ENCODE measurements at places on chromosomes 5 and 9. TPM values are rescaled to one million over a fixed set of nuclear protein-coding genes. Genes with fewer than 3 reads are reported as not detected.

- no peak overlapping the region for H3K27ac ChIP-seq
- H3K36me3 ChIP-seq = no peaks in the 10 kb centered on the region
- no peaks in the 10 kb centered on the region for H3K27me3 ChIP-seq
- H3K4me1 ChIP-seq = peaks cover 18% of the 10 kb centered on the region
Observed at GRCh38 chr5:173968154-173968797, 20.7 kb upstream of the C5orf47 start.

DNA sequence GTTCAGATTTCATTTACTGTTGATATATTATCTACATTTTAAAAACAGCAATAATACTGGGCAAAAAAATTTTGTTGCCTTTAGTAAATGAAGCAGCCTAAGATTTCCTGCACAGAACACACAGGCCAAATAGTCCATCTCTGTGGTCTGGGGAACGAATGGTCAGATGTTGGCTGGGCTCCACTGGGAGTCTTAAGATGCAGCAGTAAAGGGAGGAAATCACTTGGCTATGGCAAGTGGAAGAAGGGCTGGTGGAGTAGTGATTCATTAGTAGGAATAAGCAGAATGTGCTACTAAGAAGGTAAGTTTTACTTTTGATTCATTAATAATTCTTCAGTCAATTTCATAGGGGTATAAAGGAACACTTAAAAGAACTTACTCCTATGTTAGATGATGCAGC is 91.1 kb upstream of the ARRDC3 start:
- H3K4me3 ChIP-seq = no peak overlapping the region
- no peaks in the 10 kb centered on the region for H3K27me3 ChIP-seq
- DNase-seq = no peak
- no peaks in the 10 kb centered on the region for H3K4me1 ChIP-seq

DNA sequence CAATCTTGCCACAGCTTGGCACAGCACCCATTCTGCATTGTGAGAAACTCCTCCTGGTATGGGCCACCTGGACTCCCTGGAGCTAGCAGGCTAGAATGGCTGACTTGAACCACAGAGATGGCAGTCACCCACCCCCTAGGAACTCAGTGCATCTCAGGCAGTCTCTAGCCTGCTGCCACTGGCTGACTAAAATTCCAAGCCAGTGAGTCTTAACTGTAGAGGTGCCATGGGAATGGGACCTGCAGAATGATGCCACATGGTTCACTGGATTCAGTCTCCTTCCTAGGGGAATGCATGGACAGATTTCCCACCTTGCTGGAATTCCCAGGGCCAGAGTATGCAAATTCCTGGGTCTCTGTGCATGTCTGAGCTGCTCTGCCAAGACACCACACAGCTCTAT is 382.9 kb downstream of the MAN2A1 start:
- no peak for DNase-seq
- H3K36me3 ChIP-seq = no peaks in the 10 kb centered on the region
- H3K27ac ChIP-seq = no peak overlapping the region
- H3K4me1 ChIP-seq = no peaks in the 10 kb centered on the region

- no peaks in the 10 kb centered on the region for H3K27me3 ChIP-seq
- no peaks in the 10 kb centered on the region for H3K36me3 ChIP-seq
- peak overlapping the region; percentile 83 for H3K4me3 ChIP-seq
- peak overlapping the region; percentile 99 for H3K27ac ChIP-seq
Observed at GRCh38 chr9:95007226-95007869, 280.8 kb downstream of the AOPEP start.

GRCh38 chr9:128822407-128823042 is 4.2 kb downstream of the ENDOG start:
- H3K27ac ChIP-seq = no peak overlapping the region
- H3K36me3 ChIP-seq = peaks cover 64% of the 10 kb centered on the region
- H3K27me3 ChIP-seq = no peaks in the 10 kb centered on the region
- H3K4me1 ChIP-seq = peaks cover 21% of the 10 kb centered on the region
- no peak for DNase-seq

- H3K4me3 ChIP-seq = no peak overlapping the region
- no peaks in the 10 kb centered on the region for H3K4me1 ChIP-seq
- no peak overlapping the region for H3K27ac ChIP-seq
Observed at GRCh38 chr9:124054582-124055227, 43.1 kb downstream of the LHX2 start.

GRCh38 chr5:97167435-97167834 is 15.6 kb downstream of the RIOK2 start:
- no peak overlapping the region for H3K4me3 ChIP-seq
- no peak overlapping the region for H3K27ac ChIP-seq
- no peaks in the 10 kb centered on the region for H3K27me3 ChIP-seq
- peaks cover 67% of the 10 kb centered on the region for H3K36me3 ChIP-seq

- no peak overlapping the region for H3K4me3 ChIP-seq
- H3K36me3 ChIP-seq = no peaks in the 10 kb centered on the region
- H3K4me1 ChIP-seq = peaks cover 3% of the 10 kb centered on the region
- no peaks in the 10 kb centered on the region for H3K27me3 ChIP-seq
- no peak overlapping the region for H3K27ac ChIP-seq
Observed at GRCh38 chr5:142079306-142079721, 29.3 kb upstream of the NDFIP1 start.

- DNase-seq = no peak
- no peaks in the 10 kb centered on the region for H3K27me3 ChIP-seq
- peaks cover 87% of the 10 kb centered on the region for H3K36me3 ChIP-seq
- H3K4me3 ChIP-seq = no peak overlapping the region
- H3K27ac ChIP-seq = no peak overlapping the region
- no peaks in the 10 kb centered on the region for H3K4me1 ChIP-seq
Observed at GRCh38 chr9:26925609-26926008, 21.4 kb downstream of the PLAA start.

- H3K27me3 ChIP-seq = no peaks in the 10 kb centered on the region
- DNase-seq = no peak
- H3K4me1 ChIP-seq = peaks cover 20% of the 10 kb centered on the region
Observed at GRCh38 chr5:180862645-180863044, 1.6 kb upstream of the ZFP62 start.

DNA sequence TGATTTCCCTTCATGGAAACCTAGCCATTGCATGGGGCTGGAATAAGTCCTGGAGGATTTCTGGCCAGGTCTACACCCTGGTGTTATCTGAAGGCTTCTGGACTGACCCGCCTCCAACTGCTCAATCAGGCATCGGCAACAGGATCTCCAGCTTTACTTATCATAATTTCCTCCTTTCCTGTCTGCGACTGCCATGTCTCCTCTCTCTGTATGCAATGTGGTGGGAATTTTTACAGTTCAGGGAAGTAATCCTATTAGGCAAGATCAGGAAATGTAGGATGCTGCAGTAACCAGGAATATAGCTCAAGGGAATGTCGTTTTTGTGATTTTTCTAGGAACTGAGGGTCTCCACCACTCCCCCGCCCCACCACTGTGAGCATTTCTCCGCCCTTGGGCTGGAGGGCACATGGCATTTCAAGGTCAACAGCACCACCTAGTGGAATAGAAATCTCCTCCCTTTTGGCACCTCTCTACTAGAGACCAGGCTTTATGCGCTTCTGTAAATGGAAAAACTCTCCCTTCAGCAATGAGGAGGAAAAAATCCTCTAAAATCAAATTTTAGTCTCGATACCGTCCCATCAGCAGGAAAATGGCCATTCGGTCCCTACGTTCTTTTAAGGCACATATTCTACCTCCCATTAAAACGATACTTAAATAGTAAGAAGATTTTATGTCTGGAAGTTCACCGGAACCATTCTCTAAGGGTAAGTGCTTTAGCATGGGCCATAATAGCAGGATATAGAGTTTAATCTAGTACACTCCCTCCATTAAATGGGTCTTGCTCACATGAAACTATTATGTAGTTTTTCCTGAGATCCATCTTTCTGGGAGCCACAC is 93.0 kb downstream of the YTHDC2 start:
- no peaks in the 10 kb centered on the region for H3K27me3 ChIP-seq
- no peak overlapping the region for H3K4me3 ChIP-seq
- no peaks in the 10 kb centered on the region for H3K4me1 ChIP-seq
- no peaks in the 10 kb centered on the region for H3K36me3 ChIP-seq
- H3K27ac ChIP-seq = no peak overlapping the region
- no peak for DNase-seq

- peaks cover 3% of the 10 kb centered on the region for H3K27me3 ChIP-seq
- H3K27ac ChIP-seq = no peak overlapping the region
- no peak overlapping the region for H3K4me3 ChIP-seq
- no peak for DNase-seq
- no peaks in the 10 kb centered on the region for H3K4me1 ChIP-seq
Observed at GRCh38 chr5:153974813-153975163, 63.9 kb downstream of the FAM114A2 start.

DNA sequence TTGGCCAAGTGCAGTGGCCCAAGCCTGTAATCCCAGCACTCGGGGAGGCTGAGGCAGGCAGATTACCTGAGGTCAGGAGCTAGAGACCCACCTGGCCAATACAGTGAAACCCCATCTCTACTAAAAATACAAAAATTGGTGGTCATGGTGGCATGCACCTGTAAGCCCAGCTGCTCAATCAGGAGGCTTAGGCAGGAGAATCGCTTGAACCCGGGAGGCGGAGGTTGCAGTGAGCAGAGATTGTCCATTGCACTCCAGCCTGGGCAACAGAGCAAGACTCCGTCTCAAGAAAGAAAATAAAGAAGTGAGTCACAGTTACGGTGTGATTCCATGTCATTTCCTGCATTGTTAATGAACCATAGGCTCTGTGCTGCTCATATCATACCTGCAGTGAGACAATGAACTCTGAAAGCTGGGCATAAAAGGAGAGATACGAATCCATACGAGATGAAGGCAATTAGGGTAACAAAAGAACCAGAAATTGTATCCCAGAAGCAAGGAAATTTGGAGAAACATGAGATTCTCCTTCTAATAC is 44.6 kb downstream of the TIMD4 start:
- H3K27me3 ChIP-seq = no peaks in the 10 kb centered on the region
- H3K36me3 ChIP-seq = no peaks in the 10 kb centered on the region
- H3K4me1 ChIP-seq = no peaks in the 10 kb centered on the region
- no peak overlapping the region for H3K4me3 ChIP-seq

- peaks cover 3% of the 10 kb centered on the region for H3K4me1 ChIP-seq
- no peak for DNase-seq
- H3K36me3 ChIP-seq = peaks cover 100% of the 10 kb centered on the region
- H3K4me3 ChIP-seq = no peak overlapping the region
Observed at GRCh38 chr9:89350988-89351557, 32.8 kb downstream of the SECISBP2 start.

GRCh38 chr9:101235105-101235866 is 149.5 kb downstream of the BAAT start:
- no peak for DNase-seq
- no peaks in the 10 kb centered on the region for H3K36me3 ChIP-seq
- no peak overlapping the region for H3K4me3 ChIP-seq
- H3K27me3 ChIP-seq = no peaks in the 10 kb centered on the region
- no peak overlapping the region for H3K27ac ChIP-seq

GRCh38 chr9:136220017-136220729 is 15.2 kb upstream of the LHX3 start:
- peaks cover 62% of the 10 kb centered on the region for H3K36me3 ChIP-seq
- H3K4me3 ChIP-seq = no peak overlapping the region
- no peak for DNase-seq

DNA sequence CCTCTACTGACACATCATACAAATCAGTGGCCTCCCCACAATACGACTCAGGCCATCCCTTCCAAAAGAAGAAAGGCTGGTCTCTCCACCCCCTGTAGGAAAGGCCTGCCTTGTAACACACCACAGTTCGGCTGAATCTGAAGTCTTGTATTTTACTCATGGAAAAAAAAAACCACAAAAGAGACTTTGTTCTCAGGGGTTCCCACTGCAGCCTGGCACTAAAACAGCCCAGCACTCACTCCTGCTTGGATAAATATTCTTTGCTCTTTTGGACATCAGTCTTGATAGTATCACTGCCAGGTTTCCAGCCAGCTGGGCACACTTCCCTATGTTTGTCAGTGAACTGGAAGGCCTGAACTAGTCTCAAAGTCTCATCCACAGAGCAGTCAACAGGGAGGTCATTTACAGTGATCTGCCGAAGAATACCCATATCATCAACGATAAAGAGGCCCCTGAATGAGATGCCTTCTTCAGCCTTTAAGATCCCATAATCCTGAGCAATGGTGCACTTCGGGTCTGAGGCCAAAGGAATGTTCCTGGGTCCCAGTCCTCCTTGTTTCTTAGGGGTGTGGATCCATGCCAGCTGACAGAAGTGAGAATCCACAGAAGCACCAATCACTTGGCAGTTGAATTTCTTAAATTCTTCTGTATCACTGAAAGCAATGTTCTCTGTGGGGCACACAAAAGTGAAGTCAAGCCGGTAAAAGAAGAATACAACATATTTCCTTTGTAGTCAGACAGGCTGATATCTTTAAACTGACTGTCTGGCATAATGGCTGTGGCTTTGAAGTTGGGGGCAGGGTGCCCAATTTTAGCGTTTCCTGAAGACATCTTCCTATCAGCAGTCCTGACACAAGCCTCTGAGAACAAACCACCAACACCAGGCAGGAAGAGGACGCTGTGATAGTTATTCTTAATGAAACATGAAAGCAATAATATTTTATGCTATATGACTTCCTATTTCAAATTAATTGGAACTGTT is 198.1 kb downstream of the LURAP1L start:
- no peaks in the 10 kb centered on the region for H3K36me3 ChIP-seq
- H3K27me3 ChIP-seq = no peaks in the 10 kb centered on the region
- no peak overlapping the region for H3K4me3 ChIP-seq
- H3K27ac ChIP-seq = peak overlapping the region; percentile 23
- no peak for DNase-seq

- no peak overlapping the region for H3K27ac ChIP-seq
- DNase-seq = no peak
- H3K36me3 ChIP-seq = no peaks in the 10 kb centered on the region
Observed at GRCh38 chr9:24413651-24414050, 132.0 kb downstream of the IZUMO3 start.

DNA sequence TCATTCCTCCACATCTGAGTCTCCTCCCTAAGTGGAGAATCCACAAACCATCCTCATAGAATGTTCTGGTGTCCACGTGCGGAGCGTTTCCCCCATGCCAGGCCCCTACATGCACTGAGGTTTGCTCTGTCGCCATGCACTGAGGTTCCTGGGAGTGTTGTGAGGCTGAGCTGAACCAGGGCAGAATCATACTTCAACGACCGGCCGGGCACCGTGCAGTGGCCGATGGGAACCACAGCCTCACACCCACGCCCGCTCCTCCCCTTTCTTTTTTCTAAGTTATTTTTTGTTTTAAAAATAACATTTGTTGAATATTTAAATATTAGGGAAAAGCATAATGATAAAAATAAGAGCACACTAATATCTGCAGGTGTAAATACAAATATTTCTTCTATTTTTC is 260.4 kb upstream of the IRX4 start:
- peak; percentile 15 for DNase-seq
- H3K27me3 ChIP-seq = peaks cover 17% of the 10 kb centered on the region
- H3K4me3 ChIP-seq = no peak overlapping the region
- no peaks in the 10 kb centered on the region for H3K4me1 ChIP-seq
- H3K36me3 ChIP-seq = no peaks in the 10 kb centered on the region

PCDHGC5 gene
- total RNA-seq = 1.6 TPM

PCDHA2 gene
- total RNA-seq = not detected

ZNF879 gene
- total RNA-seq = 1.6 TPM
